ENCODE measurements at places on chromosomes 3 and 15.

DNA sequence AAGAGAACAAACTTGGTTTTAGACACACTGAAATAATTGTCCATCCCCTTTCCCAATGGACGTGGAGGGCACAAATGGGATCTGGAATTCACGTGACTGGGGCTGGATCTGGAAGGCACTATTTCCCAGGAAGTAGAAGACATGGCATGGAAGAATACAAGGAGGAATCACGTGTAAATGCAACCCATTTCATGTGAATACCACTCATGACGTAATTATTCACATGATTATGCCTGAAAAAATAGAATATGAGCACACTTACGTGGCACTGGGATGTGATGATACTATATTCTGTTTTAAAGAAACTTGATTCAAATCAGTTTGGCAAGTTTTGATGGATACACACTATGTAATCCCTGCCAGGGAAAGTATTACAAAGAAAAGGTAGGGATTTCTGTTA is 477.3 kb downstream of the GABRG3 start:
- DNase-seq: no peak

GRCh38 chr3:141312354-141313092 is 55.8 kb upstream of the ZBTB38 start:
- no peak for DNase-seq

DNA sequence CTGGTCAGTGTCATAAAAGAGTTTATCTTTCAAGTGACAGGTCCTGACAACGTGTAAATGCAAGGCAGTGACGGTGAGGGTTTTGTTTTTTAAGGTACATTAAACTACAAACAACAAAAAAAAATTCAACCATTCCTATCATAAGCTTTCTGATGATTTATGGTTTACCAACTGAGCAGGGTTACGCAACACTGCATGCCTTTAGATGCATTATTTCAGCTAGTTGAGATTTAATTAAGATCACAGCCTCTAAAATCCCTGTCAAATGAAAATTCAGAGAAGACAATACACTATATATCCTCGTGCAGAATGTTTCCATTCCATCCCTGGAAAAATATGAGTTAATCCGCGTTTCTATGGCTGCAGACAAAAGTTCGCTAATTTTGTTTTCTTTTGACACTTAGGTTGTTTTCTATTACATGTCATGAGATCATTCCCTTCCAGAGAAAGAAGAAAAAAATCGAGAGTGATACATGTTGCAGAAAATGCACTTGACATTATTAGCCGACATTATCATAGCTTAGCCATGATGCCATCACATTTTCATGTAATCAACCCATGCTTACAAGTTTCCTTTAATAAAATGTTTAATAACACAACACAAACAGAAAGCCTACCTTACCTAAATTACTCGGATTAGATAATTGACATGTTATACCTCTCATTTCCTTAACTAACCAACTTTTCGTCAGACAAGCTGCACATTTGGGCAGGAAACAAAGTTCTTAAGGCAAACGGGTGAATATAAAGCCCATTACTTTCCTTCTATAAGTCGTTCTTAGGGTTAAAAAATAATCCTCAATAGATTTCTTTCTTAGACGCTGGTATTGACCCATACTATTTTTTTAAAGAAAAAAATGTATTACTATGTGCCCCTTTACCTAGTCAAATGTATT is 521.2 kb downstream of the FOXP1 start:
- DNase-seq: no peak

DNA sequence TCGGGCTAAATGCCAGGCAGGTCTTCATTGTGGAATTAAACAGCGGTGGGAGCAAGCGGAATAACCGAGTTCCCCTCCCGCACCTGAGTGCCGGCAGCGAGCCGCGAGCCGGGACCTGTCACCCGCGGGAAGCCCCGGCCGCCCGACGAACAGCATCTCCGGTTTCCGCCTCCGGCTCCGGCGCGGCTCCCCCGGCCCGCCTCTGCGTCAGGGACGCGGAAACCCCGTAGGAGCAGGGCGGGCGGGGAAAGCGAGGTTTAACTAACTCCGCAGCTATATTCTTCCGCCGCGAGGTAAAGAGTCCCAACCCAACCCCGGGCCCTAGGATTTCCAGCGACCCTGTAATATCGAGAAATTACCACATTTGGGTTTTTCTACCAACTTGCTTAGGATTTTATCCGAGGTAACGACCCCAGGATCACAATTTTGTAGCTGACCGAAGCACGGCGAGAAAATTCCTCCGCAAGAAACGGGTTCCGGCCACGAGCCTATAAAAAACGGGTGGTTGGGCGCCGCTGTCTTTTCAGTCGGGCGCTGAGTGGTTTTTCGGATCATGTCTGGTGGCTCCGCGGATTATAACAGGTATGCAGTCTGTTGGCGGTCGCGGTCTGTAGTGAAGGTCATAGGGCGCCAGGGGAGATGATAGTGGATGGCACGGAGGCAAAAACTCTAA is at the start of gene EIF4A2:
Gene EIF4A2, plus strand, starts transcription at position 520 of the 673 bp plus-strand sequence. Its CDS starts 34 bp downstream, at position 554.
- DNase-seq: peak; percentile 89

GRCh38 chr15:100332231-100332630 is 9.5 kb downstream of the ADAMTS17 start:
- DNase-seq: no peak

DNA sequence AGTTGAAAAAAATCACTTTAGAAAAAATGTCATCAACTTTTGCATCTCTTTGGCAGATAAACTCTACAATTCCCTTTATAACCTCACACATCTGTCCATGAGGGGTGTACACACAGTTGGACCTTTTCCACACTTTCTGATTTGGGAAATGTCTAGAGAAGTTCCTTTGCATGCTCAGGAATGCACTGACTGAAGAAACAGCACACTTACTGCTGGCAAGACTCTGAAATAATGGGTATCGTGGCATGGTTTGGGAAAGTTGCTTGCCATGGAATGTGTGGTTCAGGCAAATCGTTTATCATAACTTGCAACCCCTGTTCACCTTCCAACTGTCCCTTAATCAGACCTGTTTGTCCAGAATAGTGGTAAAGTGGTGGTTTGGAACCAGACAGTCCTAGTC is 135.3 kb upstream of the TGFBR2 start:
- DNase-seq: peak; percentile 55

DNA sequence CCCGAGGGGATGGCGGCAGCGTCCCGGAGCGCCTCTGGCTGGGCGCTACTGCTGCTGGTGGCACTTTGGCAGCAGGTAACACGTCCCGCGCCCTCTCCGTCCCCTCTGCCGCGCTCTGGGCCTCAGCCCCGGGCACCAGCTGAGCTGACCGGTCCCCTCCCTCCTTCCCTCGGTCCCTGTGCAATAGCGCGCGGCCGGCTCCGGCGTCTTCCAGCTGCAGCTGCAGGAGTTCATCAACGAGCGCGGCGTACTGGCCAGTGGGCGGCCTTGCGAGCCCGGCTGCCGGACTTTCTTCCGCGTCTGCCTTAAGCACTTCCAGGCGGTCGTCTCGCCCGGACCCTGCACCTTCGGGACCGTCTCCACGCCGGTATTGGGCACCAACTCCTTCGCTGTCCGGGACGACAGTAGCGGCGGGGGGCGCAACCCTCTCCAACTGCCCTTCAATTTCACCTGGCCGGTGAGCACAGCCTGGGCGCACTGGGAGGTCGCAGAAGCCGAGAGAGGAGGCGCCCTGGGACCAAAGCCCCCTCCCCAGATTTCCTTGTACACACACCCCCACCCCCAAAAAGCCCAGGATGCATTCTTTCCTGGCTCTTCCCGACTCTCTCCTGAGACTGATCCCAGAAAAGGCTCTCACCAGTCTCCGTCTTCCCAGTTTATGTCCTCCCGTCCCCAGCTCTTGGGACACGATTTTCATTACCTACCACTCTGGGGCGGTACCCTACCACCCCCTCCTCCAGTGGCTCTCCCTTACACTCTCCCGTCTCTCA is 705 bp downstream of the DLL4 start:
- peak; percentile 34 for DNase-seq

- DNase-seq: no peak
Observed at GRCh38 chr3:179463319-179463718, 12.0 kb upstream of the GNB4 start.

GRCh38 chr15:93617443-93617842 is 528.4 kb upstream of the RGMA start:
- DNase-seq: no peak

- no peak for DNase-seq
Observed at GRCh38 chr15:66364944-66365528, 8.6 kb upstream of the TIPIN start.

DNA sequence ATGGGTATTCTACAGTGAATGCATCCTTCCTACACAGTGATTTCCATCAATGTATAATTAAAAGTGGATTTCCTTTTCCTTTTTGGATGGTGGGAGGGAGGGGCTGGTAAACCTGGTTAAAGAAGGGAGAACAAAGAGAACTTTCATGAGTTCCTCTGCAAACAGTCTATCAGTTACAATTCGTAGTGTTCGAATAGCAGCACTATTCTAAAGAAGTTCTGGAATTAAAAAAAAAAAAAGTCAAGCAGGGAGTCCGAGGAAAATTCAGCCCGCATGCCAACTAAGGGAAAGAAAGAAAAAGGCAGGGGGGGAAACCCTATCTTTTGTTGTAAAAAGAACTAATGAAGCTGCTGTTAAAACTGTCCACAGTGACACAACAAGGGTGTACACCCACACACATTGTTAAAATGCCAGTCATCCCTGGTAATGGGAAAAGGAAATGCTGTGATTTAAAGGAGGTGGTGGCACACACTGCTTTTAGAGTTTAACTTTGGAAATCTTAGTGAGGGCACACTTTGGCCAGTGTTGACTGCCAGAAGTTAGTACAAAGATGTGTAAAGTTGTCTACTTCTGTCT is 521.2 kb downstream of the ZIC1 start:
- DNase-seq: peak; percentile 76

DNA sequence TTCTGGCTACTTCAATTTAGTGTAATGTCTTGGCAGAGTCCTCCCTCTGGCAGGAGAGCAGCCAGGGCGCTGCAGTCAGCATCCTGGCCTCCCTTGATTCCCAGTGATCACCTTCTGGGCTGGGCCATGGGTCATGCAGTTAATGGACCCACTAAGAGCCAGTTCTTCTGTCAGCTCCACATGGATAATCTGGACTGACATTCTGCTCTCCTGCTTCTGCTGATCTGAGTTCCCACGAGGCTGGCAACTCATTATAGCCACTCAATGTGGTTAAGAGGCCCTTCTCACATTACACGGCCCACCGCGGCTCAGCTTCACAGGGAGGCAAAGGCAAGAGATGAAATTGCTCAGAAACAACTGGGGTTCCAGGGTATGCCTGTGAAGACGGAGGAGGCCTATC is 94.0 kb downstream of the WDR76 start:
- peak; percentile 52 for DNase-seq

- no peak for DNase-seq
Observed at GRCh38 chr3:44761101-44761423, 357 bp downstream of the KIAA1143 start.

DNA sequence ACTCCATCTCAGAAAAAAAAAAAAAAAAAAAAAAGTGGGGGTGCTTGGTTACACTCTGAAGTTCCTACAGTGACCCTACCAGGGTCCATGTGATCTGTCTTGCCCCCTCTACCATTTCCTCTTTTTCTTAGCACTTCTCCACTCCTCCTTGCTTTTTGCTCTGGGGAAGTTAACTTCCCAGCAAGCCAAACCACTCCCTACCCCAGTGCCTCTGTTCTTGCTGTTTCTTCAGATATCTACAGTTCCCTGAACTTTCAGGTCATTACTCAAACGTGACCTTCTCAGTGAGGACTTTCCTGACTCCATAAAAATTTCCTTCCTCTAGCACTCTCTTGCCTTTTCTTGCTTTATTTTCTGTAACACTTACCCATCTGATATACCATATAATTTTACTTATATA is 61.1 kb upstream of the GCNT3 start:
- DNase-seq: no peak

GRCh38 chr15:54289590-54290136 is 311.4 kb downstream of the UNC13C start:
- no peak for DNase-seq

DNA sequence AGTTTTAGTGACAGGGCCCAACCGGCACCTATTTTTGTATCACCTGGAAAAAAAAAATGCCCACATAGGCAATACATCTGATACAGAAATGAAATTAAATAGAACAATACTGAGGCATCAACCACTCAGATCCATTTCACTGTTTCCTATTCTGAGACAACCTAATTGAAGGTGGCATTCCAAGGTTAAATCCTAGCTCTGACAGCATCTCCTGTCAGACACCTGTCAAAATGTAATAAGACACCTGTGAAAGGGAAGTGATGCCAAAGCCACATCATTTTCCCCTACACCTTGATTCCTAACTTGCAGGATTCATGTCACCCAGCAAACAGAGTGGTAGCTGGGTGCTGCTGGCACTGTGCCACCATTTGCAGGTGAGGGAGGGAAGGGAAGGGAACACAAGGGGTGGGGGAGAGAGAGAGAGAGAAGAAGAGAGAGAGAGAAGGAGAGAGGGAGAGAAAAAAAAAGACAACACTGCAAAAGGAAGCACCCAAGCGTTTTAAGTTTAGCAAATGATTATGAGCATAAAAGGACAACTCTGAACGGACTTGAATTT is 1044.6 kb upstream of the CFAP20DC start:
- no peak for DNase-seq

- no peak for DNase-seq
Observed at GRCh38 chr15:69530991-69531664, 78.5 kb downstream of the RPLP1 start.

DNA sequence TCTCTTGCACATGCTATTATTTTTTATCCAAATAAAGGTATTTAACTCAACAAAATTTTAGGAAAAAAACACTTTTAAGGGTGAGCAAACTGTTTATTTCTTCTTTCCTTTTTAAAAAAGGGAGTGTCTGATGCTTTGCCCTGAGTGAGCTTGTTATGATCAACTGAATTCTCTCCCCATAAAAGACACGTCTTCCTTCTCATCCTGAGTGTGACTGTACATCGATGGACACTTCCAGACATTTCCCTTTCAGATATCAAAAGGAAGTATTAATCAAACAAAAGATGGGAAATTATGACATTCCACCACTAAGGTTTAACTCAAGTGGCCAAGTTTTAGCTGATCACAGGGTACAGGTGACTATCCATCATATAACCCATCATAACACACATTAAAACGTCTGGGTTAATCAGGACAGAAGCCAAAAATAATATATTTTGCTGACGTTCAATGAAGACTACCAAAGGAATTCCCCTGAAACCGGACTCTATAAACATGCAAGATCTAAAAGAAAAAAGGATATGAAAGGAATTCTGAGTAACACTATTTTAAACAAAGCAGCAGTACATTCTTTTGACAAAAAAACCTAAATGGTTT is 354.8 kb downstream of the MECOM start:
- no peak for DNase-seq

DNA sequence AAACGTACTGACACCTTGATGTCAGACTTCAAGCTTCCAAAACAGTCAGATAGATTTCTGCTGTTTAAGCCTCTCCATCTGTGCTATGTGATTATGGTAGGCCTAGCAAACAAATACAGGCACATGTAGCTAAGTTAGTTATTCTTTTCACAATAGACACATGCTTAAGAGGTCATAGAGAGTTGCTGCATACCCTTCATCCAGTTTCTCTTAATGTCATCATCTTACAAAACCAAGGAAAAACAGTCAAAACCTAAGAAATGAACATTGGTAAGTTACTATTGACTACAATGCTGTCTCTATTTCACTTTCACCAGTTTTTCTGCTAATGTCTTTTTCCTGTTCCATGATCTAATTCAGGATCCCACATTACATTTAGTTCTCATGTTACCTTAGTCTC is 946.8 kb downstream of the TUSC7 start:
- DNase-seq: no peak

- DNase-seq: no peak
Observed at GRCh38 chr15:70044168-70044567, 53.5 kb downstream of the TLE3 start.

GRCh38 chr15:66294932-66295235 is 1.5 kb downstream of the DIS3L start:
- peak; percentile 54 for DNase-seq
